Stimulated activated CD4-positive, alpha-beta T cell treated with anti-CD3 and anti-CD28 coated beads, Interleukin-2, amount 100 ng/mL, for 4 hours (primary cell): ENCODE measurements at places on chromosomes 3 and 15.

GRCh38 chr3:42043099-42043813 is 47.9 kb upstream of the TRAK1 start:
- no peak for DNase-seq

DNA sequence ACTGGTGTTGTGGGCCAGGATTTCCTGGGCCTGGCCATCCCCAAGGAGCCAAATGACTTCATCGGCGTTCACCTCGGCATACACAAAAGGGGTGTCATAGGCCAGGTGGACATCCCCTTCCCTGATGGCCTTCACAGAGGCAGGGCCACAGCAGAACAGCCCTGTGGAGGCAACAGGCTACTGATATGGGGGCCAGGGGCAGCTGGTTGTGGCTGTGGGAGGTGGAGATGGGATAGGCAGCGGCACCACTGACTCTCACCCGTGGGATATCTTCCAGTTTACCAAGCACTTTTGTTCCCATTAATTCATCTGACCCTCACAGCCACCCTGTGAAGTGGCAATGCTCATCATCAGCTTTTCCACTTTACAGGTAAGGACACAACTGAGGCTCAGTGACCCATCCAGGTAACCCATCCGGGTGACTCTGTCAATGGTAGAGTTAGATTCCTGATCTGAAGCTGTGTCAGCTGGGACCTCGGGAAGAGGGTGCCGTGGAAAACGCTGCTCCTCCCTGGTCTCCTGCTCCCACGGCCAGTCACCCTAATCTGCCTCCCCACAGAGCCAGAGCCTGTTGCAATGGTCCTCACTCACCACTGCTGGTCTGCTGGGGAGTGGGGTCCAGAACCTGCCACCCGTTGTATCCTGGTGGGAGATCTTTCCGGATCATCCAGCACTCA is 15.3 kb upstream of the TGM5 start:
- no peak for DNase-seq

GRCh38 chr3:73107676-73108187 is 46.3 kb downstream of the EBLN2 start:
- no peak for DNase-seq

DNA sequence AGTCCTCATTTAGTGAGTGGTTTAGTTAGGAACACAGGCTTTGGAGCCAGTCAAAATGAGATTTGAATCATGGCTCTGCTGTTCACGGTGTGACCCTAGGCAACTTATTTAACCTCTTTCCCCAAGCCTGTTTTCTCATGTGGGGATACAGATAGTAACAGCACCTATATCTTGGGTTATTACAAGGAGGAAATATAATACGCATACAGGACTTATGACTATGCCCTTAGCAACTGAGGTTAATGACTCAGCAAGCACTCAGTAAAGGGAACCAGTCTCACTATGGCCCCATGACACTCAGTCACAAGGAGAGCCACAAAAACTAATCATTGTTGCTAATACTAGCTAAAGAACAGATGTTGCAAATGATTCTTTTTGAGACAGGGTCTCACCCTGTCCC is 45.9 kb downstream of the SUMF1 start:
- no peak for DNase-seq

- DNase-seq, result no peak
Observed at GRCh38 chr3:148612278-148612677, 85.4 kb upstream of the AGTR1 start.

- DNase-seq, result no peak
Observed at GRCh38 chr15:88482263-88482662, 14.8 kb downstream of the MRPS11 start.

GRCh38 chr15:60395276-60396011 is 2.3 kb downstream of the ANXA2 start:
- DNase-seq, result no peak
